Mesothelial cell of epicardium (in vitro differentiated cells): ENCODE measurements at places on chromosomes 3 and 15. TPM values are rescaled to one million over a fixed set of nuclear protein-coding genes. Genes with fewer than 3 reads are reported as not detected.

Gene MKRN3
- total RNA-seq, result 0.22 to 0.35 TPM (median 0.34 TPM) in 3 replicates

Gene TM4SF1
- total RNA-seq, result 39.2 to 52.2 TPM (median 43.5 TPM) in 3 replicates

Gene HDC
- total RNA-seq, result not detected in 3 replicates

Gene ISY1
- total RNA-seq, result 37.5 to 40.3 TPM (median 38.5 TPM) in 3 replicates

Gene NAALADL2
- total RNA-seq, result 27.9 to 29.9 TPM (median 28.3 TPM) in 3 replicates

DNA sequence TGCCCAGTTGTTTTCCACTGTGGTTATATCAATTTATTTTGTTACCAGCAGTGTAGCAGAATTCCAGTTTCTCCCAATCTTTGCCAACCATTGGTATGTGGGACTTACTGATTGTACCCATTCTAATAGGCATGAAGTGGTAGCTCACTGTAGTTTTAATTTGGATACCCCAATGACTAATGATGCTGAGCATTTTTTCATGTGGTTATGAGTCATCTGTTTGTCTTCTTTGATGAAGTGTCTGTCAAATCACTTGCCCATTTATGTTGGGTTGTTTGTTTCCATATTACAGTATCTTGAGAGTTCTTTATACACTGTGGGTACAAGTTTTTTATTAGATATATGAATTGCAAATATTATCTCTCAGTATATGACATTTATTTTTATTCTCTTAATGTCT, 644.3 kb downstream of the NR2F2 start:
- H3K4me3 ChIP-seq, result no peak overlapping the region
- H3K4me1 ChIP-seq, result peaks cover 11% of the 10 kb centered on the region
- DNase-seq, result no peak
- H3K27me3 ChIP-seq, result no peaks in the 10 kb centered on the region
- H3K27ac ChIP-seq, result no peak overlapping the region

- peak overlapping the region; percentile 93 for H3K27ac ChIP-seq
- DNase-seq, result no peak
- H3K36me3 ChIP-seq, result peaks cover 2% of the 10 kb centered on the region
- H3K4me3 ChIP-seq, result peak overlapping the region; percentile 89
Observed at GRCh38 chr15:50764461-50765194, 878 bp downstream of the SPPL2A start.

DNA sequence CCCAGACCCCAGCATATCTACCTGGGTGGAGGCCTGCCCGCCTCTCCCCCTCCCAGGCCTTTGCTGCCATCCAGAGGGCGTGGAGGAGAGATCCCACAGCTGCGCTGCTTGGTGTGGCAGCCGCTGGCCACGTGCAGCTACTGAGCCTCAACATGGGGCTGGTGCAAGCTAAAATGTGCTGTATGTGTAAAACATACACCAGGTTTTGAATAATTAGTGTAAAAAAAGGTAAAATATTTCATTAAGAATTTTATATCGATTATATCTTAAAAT, 95.8 kb downstream of the SEC22A start:
- H3K4me3 ChIP-seq, result no peak overlapping the region
- H3K4me1 ChIP-seq, result no peaks in the 10 kb centered on the region
- DNase-seq, result no peak
- no peak overlapping the region for H3K27ac ChIP-seq
- no peaks in the 10 kb centered on the region for H3K36me3 ChIP-seq

- no peak for DNase-seq
- peaks cover 13% of the 10 kb centered on the region for H3K27me3 ChIP-seq
- no peaks in the 10 kb centered on the region for H3K4me1 ChIP-seq
Observed at GRCh38 chr3:63151897-63152296, 126.2 kb upstream of the SYNPR start.

DNA sequence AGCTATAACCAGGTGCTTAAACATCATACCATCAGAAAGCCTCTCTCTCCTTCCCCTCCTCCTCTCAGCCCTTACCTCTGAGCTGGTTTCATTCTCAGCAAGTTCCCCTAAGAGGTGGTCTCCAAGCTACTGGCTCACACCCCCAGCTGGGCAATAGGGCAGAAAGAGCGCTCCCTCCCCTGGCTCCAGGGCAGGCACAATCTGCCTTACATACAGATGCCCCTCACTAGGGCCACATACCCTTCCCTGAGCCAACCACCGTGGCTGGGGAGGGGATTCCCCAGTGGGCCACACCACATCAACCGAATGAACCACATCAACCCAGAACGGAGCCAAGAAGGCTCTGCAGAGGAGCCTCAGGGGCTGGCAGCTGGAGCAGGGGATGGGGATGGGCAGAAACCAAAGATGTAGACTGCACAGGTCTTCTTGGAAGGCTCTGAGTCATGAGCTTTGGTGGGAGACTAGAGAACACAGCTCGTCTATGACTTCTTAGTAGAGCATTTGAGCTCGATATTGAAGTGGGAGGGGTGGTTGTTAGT, 4.6 kb upstream of the FBLN2 start:
- DNase-seq, result no peak
- no peak overlapping the region for H3K27ac ChIP-seq
- H3K4me3 ChIP-seq, result no peak overlapping the region

DNA sequence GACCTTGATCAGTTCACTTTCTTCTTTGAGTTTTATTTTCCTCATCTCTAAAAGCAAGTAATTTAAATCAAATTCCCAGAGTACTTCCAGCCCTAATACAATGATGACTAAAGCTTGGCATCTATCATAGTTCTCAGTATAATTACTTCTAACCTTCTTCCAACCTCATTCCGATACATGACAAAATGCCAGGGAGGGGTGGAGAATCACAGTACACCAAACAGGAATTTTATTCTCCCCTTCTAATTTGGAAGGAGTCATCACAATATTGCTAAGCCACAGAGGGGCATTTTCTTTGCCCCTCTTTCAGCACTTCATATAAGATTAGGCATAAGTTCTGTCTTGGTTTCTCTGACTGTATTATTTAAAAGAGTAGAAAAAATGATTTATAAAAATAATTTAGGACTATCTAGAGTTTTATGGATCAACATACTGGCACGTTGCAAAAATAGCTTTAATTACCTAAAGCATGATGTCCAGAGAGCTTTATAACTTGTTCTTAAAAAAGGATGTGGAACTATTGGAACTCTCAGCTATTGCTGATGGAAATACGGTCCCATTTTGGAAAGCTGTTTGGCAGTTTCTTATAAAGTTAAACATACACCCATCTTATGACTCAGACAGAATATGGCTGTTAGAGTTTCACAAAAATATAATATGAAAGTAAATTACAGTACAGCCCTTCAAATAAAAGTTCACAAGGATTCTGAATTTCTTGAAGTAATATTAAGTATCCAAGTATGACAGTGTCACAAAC, 86.9 kb upstream of the UBE2E2 start:
- no peaks in the 10 kb centered on the region for H3K36me3 ChIP-seq
- H3K27ac ChIP-seq, result no peak overlapping the region
- DNase-seq, result no peak
- peaks cover 8% of the 10 kb centered on the region for H3K27me3 ChIP-seq
- H3K4me3 ChIP-seq, result no peak overlapping the region

DNA sequence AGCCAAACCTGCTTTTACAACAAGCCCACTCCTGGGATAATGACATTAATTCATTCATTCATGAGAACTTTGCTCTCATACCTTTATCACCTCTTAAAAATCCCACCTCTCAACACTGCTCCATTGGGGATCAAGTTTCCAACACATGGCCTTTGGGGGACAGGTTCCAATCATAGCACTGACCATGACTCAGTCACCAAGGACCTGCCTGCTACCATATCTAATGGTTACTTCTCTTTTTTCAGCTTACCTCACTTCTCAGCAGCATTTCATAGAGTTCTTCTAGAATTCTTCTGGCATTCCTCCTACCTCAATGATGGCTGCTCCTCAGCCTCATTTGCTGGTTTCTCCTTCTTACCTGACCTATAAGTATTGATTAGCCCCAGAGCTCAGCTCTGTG, 36.9 kb upstream of the RYK start:
- H3K27ac ChIP-seq, result no peak overlapping the region
- no peaks in the 10 kb centered on the region for H3K36me3 ChIP-seq
- no peaks in the 10 kb centered on the region for H3K27me3 ChIP-seq
- H3K4me1 ChIP-seq, result peaks cover 27% of the 10 kb centered on the region

DNA sequence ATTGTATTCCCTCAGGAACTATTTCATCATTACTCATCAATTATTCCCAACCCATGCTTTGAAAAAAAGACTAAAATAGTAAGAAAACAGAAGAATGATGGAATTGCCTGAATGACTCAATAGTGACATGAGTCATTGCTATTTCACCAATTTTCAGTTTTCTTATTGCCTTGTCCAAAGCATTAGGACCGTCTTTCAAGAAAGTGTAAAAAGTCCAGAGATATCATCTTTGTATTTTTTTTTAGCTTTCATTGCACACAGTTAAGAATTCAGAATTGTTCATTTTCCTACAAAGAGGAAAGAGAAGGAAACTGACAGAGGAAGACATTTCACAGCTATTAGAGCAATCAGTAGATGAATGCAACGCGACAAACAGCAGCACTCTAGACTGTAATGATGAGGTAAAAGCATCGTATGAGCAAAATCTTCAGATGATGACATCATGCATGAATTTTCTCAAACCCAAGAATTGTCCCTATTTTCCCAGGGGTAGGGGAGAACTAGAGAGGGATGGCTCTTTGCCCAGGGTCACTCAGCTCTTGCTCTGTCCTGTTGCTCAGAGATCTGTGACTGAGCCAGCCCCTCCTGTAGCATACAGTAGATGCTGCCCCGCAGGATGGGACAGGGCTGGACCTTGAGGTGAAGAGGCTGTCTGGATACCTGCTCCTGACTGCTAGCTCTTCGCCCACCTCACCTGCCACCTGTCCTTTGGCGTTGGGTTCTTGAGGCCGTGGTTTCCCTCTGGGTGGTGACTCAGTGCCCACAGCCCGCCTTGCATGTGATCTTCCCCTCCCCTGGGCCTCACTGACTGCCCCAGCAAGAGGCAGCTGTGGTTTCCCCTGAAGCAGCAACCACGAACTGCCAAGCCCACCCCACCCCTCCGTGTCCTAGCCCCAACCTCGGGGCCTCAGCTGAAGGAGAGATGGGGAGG, 84.8 kb downstream of the PPCDC start:
- no peaks in the 10 kb centered on the region for H3K27me3 ChIP-seq
- peaks cover 6% of the 10 kb centered on the region for H3K36me3 ChIP-seq
- H3K27ac ChIP-seq, result peak overlapping the region; percentile 6
- H3K4me3 ChIP-seq, result no peak overlapping the region
- peaks cover 20% of the 10 kb centered on the region for H3K4me1 ChIP-seq

GRCh38 chr3:149658744-149659497, 1.1 kb upstream of the WWTR1 start:
- peaks cover 9% of the 10 kb centered on the region for H3K36me3 ChIP-seq
- H3K4me1 ChIP-seq, result peaks cover 52% of the 10 kb centered on the region
- DNase-seq, result peak; percentile 48
- peak overlapping the region; percentile 92 for H3K4me3 ChIP-seq
- H3K27me3 ChIP-seq, result no peaks in the 10 kb centered on the region

- no peaks in the 10 kb centered on the region for H3K4me1 ChIP-seq
- H3K27ac ChIP-seq, result no peak overlapping the region
- H3K4me3 ChIP-seq, result no peak overlapping the region
- H3K27me3 ChIP-seq, result no peaks in the 10 kb centered on the region
- no peaks in the 10 kb centered on the region for H3K36me3 ChIP-seq
Observed at GRCh38 chr3:55434789-55435188, 52.3 kb downstream of the WNT5A start.
